ENCODE measurements at places on chromosomes 11 and 22. TPM values are rescaled to one million over a fixed set of nuclear protein-coding genes. Genes with fewer than 3 reads are reported as not detected.

TEX12 gene
- total RNA-seq: not detected

ACER3 gene
- 4.8 TPM for total RNA-seq

DRICH1 gene
- 0.18 TPM for total RNA-seq

PTPN5 gene
- not detected for total RNA-seq

FDXACB1 gene
- total RNA-seq: 0.70 TPM

PLAAT5 gene
- total RNA-seq: not detected

DGCR6L gene
- 60.2 TPM for total RNA-seq

PHF21B gene
- total RNA-seq: not detected

PRDM11 gene
- total RNA-seq: 3.5 TPM

PGR gene
- total RNA-seq: 0.23 TPM

- DNase-seq: no peak
Observed at GRCh38 chr11:129855086-129855485, 39.4 kb downstream of the TMEM45B start.

GRCh38 chr11:76698321-76699043 is 27.9 kb upstream of the LRRC32 start:
- no peak for DNase-seq

GRCh38 chr11:128095466-128095981 is 491.8 kb downstream of the ETS1 start:
- DNase-seq: no peak

DNA sequence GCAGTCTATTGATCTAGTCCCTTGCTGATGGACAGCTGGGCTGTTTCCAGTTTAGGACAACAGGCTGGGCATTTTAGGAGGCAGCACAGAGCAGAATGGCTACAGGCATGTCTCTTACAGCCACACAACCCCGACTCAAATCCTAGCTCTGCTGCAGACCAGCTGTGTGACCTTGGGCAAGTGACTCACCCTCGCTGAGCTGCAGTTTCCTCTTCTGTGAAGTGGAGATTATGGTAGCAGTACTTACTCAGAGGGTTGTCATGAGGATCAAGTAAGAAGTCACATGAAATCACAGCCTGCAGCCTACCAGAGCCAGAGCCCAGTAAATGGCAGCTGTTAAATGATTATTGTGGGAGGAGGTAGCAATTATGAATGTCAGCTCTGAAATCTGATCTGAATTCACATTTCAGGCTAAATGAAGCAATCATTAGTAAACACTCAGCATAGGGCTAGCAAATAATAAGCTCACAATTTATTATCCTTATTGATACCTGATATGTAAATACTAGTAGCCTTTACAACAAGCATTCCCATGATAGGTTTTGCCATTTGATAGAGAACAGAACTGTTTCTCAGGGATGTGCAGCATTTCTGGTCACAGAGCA is 58.9 kb downstream of the MYEOV start:
- peak; percentile 53 for DNase-seq

- no peak for DNase-seq
Observed at GRCh38 chr11:34926831-34927132, 10.4 kb downstream of the PDHX start.

- DNase-seq: no peak
Observed at GRCh38 chr11:91296629-91297028, 928.0 kb upstream of the FAT3 start.

GRCh38 chr11:22337596-22338485 is at the start of gene SLC17A6:
SLC17A6 (plus strand) TSS chr11:22338381; CDS start chr11:22338534, 153 bp downstream.
- DNase-seq: no peak

- no peak for DNase-seq
Observed at GRCh38 chr11:111272420-111272819, 25.9 kb upstream of the POU2AF3 start.

DNA sequence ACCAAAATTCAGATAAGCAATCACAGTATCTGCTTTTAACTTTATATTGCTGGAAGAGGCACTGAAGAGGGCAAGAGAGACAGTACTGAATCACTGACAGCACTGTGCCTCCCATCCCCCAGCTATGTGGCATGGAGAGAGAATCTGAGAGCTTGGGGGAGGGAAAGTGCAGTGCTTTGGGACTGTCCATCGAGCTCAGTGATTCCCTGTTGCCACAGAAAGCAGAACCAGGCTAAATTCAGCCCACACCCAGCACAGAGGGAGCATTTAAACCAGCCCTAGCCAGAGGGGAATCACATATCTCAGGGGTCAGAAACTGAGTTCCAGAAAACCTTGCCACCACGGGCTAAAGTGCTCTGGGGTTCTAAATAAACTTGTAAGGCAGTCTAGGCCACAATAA is 44.3 kb downstream of the KCNQ1 start:
- DNase-seq: no peak

- DNase-seq: no peak
Observed at GRCh38 chr11:101498891-101499290, 84.9 kb downstream of the TRPC6 start.

GRCh38 chr22:42383851-42384417 is 48.3 kb downstream of the NFAM1 start:
- DNase-seq: no peak

- DNase-seq: no peak
Observed at GRCh38 chr22:19571995-19572394, 47.8 kb upstream of the CLDN5 start.

- DNase-seq: no peak
Observed at GRCh38 chr11:14852571-14853177, 39.4 kb downstream of the CYP2R1 start.

- DNase-seq: no peak
Observed at GRCh38 chr11:112182867-112183266, 7.6 kb downstream of the BCO2 start.

DNA sequence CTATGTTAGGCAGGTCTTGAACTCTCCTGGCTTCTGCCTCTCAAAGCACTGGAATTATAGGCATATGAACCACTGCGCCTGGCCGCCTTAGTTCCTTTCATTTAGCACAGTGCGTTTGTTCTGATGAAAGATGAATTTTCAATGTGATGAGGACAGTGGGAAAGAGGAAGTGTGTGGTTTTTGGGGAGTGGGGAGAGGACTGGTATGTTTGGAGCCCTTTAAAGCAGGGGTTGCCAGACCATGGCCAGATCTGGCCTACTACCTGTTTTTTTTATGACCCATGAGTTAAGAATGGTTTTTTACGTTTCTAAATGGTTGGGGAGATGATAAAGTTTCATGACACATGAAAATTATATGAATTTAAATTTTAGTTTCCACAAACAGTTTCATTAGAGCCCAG is 12.5 kb downstream of the ATXN10 start:
- DNase-seq: no peak

- DNase-seq: no peak
Observed at GRCh38 chr11:75816561-75817239, 1.7 kb downstream of the UVRAG start.

- DNase-seq: no peak
Observed at GRCh38 chr11:46607516-46607915, 9.5 kb downstream of the HARBI1 start.

Data from left lobe of liver (tissue), 2 donors.